ENCODE measurements at places on chromosomes 5 and 9.

DNA sequence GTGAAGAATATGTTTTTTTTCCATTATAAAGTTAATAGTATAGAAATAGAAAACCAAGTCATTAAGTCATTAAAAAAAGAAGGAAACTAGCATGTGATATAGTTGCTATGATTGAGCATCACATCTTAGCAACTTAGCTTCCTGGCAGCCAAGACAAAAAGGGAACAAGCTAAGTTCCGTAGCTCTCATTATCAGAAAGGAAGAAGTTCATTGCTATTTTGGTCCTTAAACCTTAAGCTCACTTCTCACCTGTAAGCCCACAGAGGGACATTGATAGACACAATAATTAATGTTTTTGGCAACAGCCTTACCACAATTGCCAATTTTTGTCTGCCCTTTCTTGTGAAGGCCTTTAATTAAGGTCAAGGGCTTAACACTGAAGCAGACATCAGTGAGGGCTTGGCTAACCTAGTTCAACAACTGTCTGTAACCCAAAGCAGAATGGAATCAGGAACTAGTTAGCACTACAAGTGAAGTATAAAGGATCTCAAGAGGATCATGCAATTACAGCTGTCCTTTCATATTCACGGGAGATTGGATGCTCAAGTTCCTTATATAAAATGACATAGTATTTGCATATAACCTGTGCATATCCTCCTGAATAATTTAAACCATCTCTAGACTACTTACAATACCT, 24.0 kb upstream of the KLF4 start:
- no peak for DNase-seq

DNA sequence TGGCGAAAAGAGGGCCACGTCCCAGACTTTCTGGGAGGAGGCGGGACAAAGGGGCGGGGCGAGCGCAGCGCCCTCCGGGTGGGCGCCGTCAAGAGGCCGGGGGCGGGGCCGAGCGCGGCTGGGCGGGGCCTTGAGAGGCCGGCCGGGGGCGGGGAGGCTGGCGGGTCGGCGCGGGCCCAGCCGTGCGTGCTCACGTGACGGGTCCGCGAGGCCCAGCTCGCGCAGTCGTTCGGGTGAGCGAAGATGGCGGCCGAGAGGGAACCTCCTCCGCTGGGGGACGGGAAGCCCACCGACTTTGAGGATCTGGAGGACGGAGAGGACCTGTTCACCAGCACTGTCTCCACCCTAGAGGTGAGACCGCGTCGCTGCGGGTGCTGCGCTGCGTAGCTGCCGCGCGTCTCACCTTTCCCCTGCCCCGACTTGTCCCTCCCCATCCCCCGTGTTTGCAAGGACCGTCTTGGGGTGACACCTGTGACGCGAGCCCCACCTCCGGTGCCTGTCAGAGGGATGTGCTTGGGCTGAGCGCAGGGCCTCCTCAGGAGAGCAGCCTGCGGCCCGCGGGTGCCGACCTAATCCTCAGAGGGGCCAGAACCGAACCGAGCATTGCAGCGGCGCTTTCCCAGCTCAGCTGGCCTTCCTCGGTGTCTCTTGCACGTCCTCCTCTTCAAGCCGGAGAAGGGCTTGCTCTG, at the start of gene SNX2:
Gene SNX2 (plus strand): TSS at position 220 of the 689 bp plus-strand sequence. CDS start 24 bp downstream, at position 244.
- peak; percentile 93 for DNase-seq

DNA sequence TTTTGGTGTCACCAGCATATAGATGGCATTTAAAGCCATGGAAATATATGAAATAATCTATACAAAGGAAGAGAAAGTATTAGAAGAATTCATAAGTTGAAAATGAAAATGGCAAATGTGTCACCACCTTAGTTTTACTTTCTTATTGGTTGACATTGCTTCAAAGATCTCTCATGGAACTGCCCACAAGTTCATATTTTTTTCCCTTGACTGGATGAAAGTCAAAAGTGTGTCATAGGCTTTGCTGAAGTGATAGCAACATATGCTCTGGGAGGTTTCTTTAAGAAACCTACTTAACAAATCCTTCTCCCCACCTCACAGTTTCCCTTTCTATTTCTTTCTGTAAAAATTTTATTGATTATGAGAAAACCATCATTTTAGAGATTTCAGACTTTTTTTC, 127.2 kb downstream of the VPS13A start:
- DNase-seq: no peak

GRCh38 chr5:104199771-104200170, 637.2 kb upstream of the NUDT12 start:
- DNase-seq: no peak

- DNase-seq: no peak
Measured at GRCh38 chr5:36389245-36389644, 87.5 kb upstream of the RANBP3L start.

DNA sequence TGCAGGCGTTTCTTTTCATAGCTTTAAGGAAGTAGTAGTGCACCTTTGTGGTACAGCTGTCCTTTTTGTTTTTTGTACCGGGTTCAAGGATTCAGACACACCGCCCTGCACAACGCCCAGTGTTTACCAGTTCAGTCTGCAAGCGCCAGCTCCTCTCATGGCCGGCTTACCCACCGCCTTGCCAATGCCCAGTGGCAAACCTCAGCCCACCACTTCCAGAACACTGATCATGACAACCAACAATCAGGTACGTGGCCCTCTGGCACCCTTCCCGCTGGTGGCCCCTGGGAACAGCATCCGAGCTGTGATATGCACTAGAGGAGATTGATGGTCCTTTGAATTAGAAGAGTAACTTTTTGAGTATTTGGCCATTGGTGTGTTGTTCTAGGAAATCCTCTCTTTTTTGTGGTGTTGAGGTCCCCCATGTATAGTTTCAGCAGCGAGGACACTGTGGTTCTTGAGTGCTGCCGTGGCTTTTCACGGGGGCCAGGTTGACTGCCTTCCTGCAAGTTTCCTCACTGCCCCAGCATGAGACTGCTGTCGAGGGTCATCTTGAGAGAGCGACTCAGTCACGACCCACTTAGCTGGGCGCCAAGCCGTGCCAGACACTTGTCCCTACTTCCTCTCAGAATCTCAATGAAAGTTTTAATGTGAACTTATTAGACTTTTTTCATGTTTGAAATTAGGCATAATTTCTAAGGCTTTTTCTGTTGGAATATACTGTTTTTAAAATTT, 37.9 kb downstream of the TENT4A start:
- DNase-seq: no peak

DNA sequence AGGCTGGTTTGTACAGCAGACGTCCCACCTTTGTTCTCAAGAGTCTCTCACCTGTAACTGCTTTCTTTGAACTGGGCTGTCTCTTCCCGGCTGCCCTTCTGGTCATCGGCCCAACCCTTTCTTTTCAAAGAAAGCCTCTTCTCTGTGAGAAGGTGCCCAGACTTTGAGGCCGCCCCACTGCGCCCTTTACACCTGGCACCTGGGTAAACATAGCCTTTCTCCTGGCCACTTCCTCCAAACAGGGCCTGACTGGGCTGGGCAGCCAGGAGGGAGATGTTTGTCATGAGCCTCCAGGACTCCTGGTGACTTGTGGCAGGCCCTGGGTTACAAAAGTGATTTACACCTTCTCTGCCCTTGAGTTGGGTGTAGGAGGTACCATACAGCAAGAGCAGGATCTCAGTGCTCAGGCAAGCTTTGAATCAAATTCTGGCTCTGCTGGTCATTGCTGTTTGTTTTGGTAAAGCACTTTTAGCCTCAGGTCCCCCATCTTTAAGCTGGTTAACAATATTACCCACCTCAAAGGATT, 127.2 kb upstream of the CXCL14 start:
- no peak for DNase-seq

DNA sequence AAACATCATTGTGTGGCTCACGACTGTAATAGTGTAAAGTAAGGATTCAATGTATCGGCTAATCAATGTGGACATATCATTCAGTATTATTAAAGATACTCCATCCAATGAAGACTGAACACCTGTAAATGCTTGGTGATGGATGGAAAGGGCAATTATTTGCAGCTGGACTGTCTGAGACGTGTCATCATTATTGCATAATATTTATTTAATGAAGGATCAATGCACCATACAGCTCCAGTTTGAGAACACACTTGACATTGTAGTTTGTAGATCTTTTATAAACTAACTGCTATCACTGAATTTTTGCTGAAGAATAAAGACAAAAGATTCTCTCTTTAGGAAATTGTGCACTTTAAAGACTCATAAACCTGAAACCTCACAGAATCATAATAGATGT, 117.6 kb upstream of the CCDC152 start:
- no peak for DNase-seq

DNA sequence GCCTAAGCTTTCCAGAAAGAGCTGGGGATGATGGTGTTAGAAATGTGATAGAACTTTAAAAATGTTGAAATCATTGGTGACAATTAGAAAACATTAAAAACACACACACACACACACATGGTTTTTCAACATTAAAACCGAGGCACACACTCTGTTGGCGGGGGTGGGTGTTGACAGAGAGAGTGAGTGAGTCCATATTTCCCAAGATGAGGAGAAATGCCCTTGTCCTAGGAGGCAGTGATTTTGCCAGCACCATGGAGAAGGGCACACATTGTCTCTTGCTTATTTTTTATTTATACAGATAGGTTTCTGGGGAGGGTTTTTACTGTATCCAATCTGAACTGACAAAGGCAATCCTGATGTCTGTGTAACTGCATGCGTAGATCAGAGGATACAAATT, 152.5 kb downstream of the INSYN2B start:
- no peak for DNase-seq

GRCh38 chr5:12095808-12096281, 191.6 kb upstream of the CTNND2 start:
- DNase-seq: no peak

DNA sequence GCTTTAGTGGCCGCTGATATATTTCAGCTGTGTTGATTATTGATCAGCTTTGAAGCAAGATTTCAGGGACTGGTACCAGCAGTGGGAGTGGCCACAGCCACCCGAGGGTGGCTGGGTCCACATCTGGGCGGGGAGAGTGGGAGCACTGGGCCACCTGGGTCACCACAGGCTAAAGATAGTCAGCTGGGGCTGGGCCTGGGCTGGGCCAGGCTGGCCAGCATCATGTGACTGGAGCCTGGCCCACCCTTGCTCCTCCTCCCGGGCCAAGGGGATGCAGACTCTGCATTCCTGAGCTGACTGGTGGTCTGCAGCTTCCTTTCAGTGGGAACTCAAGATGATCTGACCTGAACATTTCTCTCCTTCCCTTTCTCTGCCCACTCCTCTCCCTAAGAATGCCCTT, 27.1 kb downstream of the LARP1 start:
- DNase-seq: no peak

DNA sequence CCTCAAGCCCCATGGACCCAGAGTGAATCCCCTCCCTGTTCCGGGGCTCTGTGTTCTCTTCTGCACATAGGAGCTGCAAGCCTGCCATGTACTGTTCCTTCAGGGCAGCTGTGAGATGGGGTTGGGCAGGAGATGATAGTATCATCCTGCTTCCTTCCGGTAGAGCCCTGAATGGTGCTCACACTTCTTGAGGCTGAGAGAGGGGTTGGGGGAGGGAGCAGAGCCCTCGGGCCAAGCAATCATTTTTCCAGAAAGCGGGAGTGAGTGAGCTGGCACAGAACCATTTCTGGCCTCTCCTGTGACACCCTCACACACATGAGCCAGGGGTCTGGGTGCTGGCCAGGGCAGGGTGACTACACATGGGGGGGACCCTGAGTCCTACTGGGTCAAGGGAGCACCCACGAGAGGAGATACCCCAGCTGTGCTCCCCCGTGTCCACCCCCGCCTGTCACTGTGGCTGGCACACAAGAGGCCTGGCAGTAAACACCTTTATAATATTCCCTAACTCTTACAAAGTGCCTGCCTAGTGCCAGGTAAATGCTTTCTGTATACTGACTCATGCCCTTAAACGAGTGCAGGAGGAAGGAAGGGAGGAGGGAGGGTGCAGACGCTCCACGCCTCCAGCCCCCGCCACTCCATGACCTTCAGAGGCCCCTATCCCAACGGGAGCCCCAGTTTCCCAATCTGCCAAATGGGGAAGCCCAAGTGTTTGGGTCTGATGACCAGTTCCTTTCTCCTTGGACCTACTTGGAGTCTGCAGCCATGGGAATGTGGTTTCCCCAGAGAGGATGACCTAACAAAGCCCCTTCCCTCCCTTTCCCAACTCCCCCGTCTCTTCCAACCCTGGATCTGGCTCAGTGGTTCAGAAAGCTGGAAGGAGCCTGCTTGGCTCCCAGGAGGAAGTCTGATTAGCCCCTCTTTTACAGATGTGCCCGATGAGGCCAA, 15.5 kb downstream of the AKNA start:
- peak; percentile 65 for DNase-seq

- DNase-seq: peak; percentile 66
Measured at GRCh38 chr9:136848393-136849037, 694 bp upstream of the PHPT1 start.

DNA sequence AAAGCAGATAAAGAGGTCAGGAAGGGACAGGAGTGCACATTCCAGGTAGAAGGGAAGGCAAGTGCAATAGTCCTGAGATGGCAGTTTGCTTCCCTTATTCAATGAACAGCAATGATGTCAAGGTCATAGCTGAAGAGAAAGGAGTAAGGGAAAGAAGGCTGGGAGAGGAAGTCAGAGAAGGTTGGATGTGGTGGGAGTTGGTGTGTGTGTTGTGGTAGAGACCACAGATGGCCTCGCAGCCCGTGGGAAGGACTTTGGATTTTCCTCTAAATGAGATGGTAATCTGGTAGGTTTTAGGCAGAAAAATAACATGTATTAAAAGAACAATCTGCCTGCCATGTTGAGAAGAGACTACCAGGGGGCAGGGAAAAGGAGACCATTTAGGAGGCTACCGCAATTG, 25.1 kb upstream of the LPAR1 start:
- no peak for DNase-seq

DNA sequence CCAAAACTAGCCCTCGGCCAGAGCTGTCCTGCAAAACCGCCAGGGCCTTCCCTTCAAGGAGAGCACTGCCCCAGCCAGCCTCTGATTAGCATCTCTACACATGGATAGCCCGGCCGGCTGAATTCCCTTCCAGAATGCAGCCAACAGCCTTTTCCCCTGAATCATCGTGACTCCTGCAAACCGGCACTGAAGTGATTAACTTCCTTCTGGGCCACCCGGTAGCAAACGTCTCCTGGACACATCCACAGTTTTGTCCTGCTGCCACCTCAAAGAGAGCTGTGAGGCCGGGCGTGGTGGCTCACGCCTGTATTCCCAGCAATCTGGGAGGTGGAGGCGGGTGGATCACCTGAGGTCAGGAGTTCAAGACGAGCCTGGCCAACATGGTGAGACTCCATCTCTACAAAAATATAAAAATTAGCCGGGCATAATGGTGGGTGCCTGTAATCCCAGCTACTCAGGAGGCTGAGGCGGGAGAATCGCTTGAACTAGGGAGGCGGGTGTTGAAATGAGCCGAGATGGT, 21.1 kb upstream of the EEIG1 start:
- no peak for DNase-seq

GRCh38 chr9:131776473-131776872, 36.6 kb upstream of the RAPGEF1 start:
- DNase-seq: peak; percentile 70

- no peak for DNase-seq
Measured at GRCh38 chr9:81819155-81819554, 109.1 kb upstream of the SPATA31D4 start.

- no peak for DNase-seq
Measured at GRCh38 chr9:33135470-33135958, 31.6 kb downstream of the B4GALT1 start.
